ENCODE measurements at places on chromosomes 16 and 17. TPM values are rescaled to one million over a fixed set of nuclear protein-coding genes. Genes with fewer than 3 reads are reported as not detected.

Gene ATXN1L
- 34.8 TPM for total RNA-seq

Gene NRN1L
- total RNA-seq, result not detected

DNA sequence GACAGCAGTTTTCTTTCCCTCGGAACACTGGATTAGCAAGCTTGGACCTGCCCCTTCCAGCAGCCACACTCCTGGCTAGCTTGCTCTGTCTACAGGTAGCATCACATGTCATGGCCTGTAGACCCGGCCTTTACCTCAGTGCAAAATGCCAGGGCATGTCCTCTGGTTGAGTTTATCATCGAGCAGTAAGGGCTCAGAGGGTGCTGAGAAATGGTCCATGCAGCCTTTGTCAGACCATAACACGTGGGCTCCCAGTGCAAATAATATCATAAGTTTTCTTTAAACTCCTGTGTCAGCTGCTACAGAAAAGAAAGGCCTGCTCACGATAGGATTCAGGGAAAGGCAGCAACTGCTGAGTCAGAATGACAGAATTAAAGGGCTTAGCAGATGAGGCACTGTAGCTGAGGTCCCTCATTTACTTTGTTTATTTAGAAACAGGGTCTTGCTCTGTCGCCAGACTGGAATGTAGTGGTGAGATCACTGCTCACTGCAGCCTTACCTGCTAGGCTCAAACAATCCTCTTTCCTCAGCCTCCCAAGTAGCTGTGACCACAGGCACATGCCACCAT lies 8.0 kb upstream of the GNA13 start:
- DNase-seq, result no peak

- DNase-seq, result no peak
Observed at GRCh38 chr16:1825864-1826690, 548 bp downstream of the HAGH start.

Data from suprapubic skin (tissue), 4 donors.